ENCODE measurements at places on chromosomes 13 and 19.

GRCh38 chr19:30898353-30899103 is 450.7 kb downstream of the TSHZ3 start:
- DNase-seq, result no peak

DNA sequence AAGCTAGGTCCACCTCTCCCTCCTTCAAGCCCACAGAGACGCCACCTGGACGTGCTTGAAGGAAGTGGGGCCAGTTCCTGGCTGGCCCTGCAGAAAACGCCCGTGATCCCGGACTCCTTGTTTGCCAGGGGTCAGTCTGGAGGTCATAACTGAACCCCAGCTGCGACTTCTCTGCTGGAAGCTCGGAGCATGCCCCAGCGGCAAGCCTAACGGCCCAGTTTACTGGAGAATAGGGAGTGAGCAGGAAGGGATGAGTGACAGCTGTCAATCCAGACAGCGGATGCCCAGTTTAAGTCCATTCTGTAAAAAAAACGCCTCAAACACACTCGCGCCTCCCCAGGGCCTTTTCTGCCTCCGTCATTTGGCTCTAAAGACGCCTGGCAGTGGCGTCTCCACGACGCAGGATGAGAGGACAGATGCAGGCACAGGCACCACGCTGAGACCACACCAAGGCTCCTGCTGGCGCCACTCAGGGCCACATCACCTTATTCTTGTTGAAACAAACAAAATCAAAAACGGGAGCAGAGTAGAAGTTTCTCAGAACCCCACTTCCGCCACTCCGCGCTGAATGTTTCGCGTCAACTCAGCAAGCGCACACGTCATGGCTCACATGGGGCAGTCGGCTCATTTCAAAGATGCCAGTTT is 57.6 kb downstream of the RASA3 start:
- DNase-seq, result no peak

- no peak for DNase-seq
Observed at GRCh38 chr13:48265217-48265815, 32.3 kb downstream of the ITM2B start.

DNA sequence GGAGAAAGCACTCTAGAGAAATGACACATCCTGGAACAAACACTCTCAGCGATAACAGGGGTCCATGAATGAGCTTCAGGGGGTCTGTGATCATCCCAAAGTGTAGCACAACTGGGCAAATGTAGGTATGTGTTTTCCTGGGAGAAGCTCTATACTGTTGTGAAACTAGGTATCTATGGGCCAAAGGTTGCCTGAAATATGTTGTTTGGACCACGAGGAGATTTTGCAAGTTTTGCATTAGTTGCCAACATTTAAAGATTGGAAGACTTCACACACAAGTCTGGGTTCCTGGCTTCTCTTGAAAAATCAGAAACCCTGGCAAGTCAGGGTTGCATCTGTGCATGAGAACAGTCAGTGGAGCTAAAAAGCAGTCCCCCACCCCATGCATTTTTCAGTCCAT is 26.7 kb upstream of the POU2F2 start:
- no peak for DNase-seq

DNA sequence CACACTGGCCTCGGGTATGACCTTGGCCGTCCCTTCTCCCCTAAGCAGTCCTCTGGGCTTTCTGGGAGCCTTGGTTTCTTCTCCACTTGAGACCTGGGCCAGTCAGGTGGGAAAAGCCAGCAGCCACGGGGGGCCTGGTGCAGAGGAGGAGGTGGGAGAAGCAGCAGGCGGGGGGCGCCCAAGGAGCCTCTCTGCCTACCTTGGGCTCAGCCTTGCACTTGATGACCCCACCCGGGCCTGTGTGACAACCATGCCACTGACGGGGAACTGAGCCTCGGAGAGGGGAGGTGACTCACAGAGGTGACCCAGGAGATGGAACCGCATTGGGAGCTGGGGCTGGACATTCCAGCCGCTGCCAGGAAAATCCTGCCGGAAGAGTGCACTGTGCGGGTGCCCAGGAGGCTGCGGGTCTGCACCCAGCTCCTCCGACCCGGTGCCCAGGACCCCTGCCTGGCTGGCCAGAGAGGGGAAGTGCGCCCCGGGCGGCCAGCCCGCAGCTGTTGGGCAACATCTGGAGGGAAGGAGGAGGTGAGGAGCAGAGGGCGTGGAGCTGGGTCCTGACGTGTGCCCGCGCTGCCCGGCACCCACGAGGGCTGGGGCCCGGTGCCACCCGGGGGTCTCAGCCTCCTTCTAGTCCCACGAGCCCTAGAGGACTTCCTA is 23.4 kb upstream of the SLC7A10 start:
- DNase-seq, result no peak

Measured in type B pancreatic cell (in vitro differentiated cells).